ENCODE measurements at places on chromosomes 3 and 15.

GRCh38 chr3:31185062-31185357 lies 290.5 kb upstream of the GADL1 start:
- no peak for DNase-seq

GRCh38 chr3:1269808-1270207 lies 177.0 kb downstream of the CNTN6 start:
- DNase-seq, result no peak

GRCh38 chr3:144760831-144761230 lies 789.2 kb downstream of the DIPK2A start:
- no peak for DNase-seq

DNA sequence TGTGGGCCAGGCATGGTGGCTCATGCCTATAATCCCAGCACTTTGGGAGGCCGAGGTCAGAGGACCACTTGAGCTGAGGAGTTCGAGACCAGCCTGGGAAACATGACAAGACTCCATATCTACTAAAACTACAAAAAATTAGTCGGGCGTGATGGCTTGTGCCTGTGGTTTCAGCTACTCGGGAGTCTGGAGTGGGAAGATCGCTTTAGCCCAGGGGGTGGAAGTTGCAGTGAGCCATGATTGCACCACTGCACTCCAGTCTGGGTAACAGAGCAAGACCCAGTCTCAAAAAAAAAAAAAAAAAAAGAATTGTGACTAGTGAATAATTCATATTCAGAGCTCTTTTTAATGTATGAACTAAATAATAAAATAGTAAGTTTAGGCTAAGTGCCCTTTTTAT lies 87.8 kb upstream of the TSEN2 start:
- no peak for DNase-seq

DNA sequence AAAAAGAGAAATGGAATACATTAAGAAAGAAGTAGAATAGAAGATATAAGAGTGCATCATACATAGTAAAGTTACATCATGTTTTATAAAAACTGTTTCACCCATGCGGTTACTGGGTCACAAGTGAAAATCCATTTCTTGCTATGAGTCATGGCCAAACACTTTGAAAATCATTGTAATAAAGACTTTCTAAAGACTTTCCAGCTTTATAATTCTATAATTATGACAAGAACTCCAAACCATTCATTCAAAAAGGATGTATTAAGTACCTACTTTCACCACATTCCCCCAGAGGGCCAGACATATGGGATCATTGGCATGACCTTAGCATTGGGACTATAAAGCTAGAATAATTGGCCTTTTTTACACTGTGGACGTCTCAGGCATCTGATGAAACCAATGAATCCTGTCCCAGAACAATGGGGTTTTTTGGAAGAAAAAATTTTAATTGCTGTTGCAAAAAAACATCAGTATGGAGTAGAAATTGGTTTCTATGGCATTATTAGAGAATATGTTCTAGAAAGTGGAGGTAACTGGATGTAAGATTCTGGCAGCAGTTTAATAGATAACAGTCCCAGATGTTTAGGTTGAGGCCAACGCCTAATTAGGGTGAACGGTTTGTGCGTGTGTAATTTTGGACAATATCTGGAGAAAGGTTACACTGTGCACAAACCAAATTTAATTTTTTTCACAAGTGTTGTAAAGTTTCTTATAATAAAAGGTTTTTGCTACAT lies 3.3 kb upstream of the SKIC8 start:
- DNase-seq, result no peak

- DNase-seq, result no peak
These were observed 954 bp downstream of the SV2B start for GRCh38 chr15:91100814-91101607.

DNA sequence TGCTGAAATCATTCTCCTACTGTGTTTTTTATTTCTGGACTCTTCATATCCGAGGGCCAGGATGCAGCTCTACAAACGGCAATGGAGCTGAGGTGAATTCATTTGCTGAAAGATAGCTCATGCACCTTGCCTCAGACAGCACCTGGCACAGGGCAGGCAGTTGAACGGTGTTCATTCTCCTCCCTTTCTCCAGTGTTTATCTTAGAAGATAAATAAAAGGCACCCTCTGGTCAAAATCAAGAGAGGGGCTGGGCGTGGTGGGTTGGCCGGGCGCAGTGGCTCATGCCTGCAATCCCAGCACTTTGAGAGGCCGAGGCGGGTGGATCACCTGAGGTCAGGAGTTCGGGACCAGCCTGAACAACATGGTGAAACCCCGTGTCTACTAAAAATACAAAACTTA lies 79.3 kb upstream of the LMOD3 start:
- DNase-seq, result no peak

- no peak for DNase-seq
These were observed 305.0 kb upstream of the SGO1 start for GRCh38 chr3:20490996-20491395.

DNA sequence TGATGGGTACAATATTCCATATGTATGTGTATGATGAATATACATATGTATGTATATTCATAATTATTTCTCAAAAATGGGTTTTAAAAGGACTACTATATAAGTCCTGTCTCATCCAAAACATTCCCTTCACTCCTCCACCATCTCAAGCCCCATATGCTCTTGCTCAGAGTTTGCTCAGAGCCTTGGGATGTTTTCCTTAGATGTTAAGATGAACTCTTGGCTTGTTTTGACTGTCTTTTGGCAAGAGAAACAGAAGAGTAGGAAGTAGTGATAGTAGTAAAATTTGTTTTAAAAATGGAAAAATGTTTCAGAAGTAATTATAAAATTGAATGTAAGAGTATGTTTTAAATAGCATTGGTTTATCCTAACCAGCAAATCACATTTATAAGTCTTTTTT lies 6.2 kb upstream of the EPHA3 start:
- no peak for DNase-seq

GRCh38 chr15:59541750-59542149 lies 69.8 kb upstream of the GCNT3 start:
- no peak for DNase-seq

DNA sequence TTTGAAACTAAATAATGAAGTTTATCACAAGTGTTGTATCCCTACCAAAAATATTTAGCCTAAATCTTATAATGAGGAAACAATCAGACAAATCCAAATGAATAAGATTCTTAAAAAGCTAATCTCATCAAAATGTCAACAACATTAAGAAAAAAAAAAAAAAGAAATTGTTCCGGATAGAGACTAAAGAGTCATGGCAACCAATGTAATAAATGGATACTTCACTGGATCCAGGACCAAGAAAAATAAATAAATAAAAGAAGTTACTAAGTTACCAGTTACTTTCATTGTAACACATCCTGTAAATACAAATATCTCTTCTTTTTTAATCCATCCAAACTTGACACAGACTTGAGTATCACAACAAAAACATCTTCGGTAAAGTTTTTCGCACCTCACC lies 607 bp downstream of the MRPL47 start:
- DNase-seq, result no peak

DNA sequence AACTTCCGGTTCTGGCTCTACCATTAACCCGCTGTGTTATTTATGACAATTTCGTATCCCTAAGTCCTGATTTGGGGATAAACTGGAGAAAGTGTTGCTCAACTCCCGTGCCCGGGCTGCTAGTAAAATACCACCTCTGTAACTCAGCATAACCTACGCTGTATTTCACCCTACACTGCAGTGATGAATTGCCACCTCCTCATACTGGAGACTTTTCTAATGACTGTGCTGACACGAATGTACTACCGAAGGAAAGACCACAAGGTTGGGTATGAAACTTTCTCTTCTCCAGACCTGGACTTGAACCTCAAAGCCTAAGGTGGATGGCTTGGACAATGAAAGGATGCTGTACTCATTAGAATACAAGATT lies 16.5 kb downstream of the SLC51A start:
- no peak for DNase-seq

DNA sequence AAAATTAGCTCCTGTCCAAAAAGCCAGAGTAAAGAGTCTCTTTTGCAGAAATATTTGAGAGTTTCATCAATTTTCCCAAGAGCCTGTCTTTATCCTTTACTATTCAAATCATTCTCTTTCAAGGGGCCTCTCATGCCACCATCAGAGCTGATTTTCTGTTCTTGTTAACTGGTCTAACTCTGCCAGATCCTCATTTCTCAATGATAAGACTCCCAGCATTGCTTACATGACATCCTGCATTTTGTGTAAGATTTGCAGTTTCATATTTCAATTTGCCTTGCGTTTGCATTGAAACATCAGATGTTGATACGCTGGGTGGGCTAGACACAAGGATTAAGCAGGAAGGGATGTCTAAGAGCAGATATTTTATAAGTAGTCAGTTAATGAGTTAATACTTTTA lies 228.7 kb downstream of the TBL1XR1 start:
- DNase-seq, result no peak

DNA sequence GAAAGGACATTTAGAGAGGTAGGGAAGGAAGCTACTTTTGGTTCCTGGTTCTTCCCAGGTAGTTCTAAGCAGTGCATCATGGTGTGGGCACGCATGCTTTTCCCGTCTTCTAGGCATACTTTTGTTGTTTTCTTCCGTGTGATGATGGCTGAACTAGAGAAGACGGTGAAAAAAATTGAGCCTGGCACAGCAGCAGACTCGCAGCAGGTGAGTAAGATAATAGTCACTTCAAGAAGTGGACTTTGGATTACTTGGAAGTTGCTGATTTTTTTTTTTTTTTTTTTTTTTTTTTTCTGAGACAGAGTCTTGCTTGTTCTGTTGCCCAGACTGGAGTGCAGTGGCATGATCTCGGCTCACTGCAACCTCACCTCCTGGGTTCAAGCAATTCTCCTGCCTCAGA lies 17.9 kb downstream of the FANCD2OS start:
- DNase-seq, result no peak

- peak; percentile 36 for DNase-seq
These were observed 38.7 kb downstream of the HSPBAP1 start for GRCh38 chr3:122754929-122755328.

- DNase-seq, result no peak
These were observed 8.8 kb downstream of the BSN start for GRCh38 chr3:49563040-49563578.

DNA sequence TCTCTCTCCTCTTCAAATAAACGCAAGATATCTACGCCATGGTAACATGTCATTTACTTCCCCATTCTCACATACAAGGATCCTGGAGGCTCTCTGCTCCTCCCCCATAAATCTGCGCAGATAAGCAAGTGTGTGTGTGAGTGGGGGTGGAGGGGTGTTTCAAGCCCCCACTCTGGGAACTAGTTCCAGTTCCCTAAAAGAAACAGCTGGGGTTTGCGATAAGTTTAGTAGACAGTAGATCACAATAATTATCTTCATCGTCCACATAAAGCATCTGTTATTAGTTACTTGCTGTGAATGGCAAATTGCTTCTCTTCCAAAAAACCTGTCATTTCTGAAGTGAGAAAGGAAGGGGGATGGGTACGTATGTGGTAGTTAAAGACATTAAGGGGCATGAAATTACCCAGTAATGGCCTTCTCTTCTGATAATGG lies 79.8 kb downstream of the RBPMS2 start:
- no peak for DNase-seq

- DNase-seq, result no peak
These were observed 6.4 kb upstream of the MANF start for GRCh38 chr3:51378726-51379125.

- DNase-seq, result no peak
These were observed 91.5 kb upstream of the TBC1D5 start for GRCh38 chr3:17833786-17834559.

DNA sequence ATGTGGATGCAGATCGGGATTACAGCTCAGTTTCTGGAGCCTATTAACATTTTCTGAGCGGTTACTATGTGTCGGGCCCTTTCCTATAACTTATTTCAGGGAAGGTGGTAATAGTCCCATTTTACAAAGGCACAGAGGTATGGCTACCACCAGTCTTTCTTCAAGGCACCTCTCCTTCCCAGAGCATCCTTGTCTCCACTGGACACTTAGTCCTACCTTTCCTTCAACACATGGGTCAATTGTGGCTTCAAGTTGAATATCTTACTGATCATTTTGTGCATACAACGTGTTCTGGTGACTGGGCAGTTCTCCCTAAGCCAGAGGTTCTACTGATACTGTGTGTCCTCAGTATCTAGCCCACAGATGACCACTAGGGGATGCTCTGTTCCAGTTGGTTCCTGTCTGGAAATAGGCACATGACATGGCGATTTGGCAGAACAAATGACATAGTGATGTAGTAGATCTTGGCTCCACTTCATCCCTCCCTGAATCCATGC lies 60.7 kb upstream of the CMTM8 start:
- DNase-seq, result peak; percentile 80

GRCh38 chr15:36748366-36749115 lies 169.1 kb downstream of the CDIN1 start:
- no peak for DNase-seq

DNA sequence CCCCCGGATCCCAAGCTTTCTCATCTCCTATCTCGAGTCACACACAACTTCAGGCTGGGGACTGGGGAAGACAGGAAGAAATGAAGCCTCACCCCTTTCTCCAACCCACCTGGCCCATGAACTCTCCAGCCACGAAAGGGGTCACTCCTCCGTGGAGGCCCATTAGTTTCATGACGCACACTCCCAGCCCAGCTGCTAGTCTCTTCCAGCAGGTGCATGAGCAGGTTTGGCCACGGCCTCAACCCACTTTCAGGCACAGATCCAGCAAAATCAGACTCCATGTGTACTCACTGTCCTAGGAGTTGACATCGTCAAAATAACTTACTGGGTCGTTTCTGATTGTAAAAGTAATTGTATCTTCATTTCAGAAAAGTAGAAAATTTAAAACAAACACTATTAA lies 76.6 kb downstream of the C3orf70 start:
- no peak for DNase-seq

DNA sequence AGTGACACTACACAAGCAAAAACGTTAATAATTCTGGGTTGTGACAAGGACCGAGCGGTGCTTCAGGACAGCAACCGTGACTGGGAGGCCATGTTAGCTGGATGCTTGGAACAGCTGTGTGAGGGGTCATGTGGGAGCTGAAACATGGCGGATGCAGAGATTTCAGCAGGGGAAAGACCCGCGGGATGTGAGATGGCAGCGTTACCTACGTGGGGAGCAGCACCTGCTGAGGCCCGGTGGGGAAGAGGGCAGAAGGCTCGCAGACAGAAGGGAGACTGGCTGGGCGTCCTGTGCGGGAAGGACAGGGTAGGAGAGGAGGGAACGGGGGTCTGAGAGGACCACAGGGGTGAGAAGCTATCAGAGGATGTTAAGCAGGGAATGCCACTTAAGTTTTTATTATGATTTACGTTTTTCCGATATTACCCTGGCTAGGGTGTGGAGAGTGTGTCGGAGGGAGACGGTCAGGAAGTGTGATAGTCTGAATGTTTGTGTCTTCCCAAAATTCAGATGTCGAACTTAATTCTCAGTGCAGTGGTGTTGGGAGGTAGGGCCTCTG lies 228.8 kb upstream of the LYSMD4 start:
- no peak for DNase-seq

GRCh38 chr3:66128623-66129022 lies 89.9 kb upstream of the MAGI1 start:
- DNase-seq, result no peak
